ENCODE measurements at places on chromosomes 13 and 19.

DNA sequence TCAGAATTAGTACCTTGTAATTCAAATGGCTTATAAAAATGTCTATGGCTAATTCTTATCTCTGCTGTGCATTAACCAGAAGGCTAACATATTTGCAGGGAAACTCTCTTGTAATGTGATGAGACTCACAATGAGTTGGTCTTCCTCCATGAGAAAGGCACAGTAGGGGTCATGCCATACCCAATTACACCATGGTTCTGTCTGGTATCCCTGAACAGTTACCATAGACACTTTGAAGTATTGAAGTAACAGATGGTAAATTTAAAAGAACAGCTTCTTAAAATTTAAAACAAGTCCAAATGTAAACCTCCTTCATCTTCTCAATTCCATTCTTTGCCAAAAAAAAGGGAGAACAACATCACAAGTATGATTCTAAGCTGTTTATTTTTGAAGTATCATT, 22.6 kb upstream of the SLAIN1 start:
- no peak for DNase-seq

GRCh38 chr13:73138276-73138637, 79.5 kb downstream of the KLF5 start:
- no peak for DNase-seq

- DNase-seq = no peak
Observed at GRCh38 chr13:46582190-46582589, 29.2 kb downstream of the LRCH1 start.

GRCh38 chr13:85408415-85408814, 390.8 kb downstream of the SLITRK6 start:
- DNase-seq = no peak

DNA sequence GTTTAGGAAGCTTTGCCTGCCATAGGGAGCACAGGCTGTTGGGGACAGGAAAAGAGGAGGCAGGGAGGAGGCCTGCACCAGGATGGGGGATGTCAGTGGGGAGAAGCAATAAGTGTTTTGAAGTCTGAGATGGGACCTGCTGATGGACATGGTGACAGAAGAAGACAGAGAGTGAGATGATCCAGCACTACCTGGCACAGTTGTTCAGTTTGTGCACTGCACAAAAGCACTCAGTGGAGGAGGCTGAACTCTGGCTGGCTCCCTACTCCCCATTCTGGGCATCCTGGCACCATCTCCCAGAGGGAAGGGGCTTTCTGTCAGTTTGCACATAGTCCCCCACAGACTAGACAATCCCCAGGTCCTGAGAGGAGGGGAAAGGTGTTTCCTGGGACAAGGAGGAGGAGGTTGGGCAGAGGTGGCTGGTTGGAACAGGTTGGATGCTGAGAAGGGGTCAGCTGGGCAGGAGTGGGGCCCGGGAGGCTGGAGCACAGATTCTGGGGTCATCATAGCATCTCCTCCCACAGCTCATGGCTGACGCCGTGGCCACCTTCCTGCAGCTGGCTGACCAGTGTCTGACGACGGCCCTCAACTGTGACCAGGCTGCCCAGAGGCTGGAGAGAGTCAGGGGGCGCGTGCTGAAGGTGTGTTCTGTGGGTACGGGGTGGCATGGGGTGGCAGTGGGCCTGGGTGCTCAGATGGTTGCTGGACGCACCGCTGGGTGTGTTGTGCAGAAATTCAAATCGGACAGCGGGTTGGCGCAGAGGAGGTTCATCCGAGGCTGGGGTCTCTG, 12.5 kb upstream of the COLGALT1 start:
- no peak for DNase-seq

- no peak for DNase-seq
Observed at GRCh38 chr13:82717249-82717648, 1165.0 kb downstream of the SLITRK1 start.

GRCh38 chr13:29883941-29884518, 33.6 kb upstream of the UBL3 start:
- no peak for DNase-seq
